ENCODE measurements at places on chromosomes 4 and X. TPM values are rescaled to one million over a fixed set of nuclear protein-coding genes. Genes with fewer than 3 reads are reported as not detected.

SAGE1 gene
- not detected for total RNA-seq

NEUROG2 gene
- not detected for total RNA-seq

DNA sequence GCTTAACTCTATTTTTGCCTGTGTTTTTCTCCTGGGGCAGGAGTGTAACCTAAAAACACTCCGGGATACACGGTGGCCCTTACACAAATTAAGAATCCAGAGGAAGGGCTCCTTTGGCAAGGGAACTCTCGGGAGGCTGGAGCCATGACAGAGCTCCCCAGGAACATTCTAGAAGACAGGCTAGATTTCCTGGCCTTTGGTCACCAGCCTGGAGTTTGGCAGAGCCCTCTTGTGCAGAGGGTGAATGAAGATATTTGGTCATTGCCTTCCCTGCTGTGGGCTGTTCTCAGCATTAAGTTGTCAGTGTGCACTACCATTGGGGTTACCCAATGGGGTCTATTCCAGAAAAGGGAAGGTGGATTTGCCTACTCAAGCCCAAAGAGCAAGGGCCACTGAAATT lies 53.8 kb upstream of the LNX1 start:
- DNase-seq, result no peak

DNA sequence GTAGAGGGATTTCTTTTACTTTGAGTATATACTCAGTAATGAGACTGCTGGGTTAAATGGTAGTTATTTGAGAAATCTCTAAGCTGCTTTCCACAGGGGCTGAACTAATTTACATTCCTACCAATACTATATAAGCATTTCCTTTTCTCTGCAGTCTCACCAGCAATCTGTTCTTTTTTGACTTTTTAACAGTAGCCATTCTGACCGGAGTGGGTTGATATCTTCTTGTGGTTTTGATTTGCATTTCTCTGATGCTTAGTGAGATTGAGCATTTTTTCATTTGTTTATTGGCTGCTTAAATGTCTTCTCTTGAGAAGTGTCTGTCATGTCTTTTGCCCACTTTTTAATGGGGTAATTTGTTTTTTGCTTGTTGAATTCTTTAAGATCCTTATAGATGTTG lies 43.3 kb downstream of the SPCS3 start:
- no peak for DNase-seq

DNA sequence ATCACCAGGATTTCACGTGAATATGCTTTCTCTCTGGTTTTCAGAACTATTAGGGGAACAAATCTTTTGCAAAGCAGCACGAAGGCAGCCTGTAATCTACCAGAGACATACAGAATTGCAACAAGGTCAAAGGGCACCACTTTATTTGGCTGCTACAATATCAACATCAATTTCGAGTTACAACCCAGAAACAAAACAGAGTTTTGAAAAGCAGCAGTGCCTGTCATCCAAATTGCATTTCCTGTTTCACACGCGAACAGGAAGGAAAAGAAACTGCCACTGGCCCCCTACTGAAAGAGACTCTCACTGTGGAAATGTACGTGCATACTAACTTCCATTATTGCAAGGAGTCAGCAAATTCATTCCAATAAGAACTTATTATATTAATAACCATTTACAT lies 17.1 kb upstream of the C1QTNF7 start:
- no peak for DNase-seq

DNA sequence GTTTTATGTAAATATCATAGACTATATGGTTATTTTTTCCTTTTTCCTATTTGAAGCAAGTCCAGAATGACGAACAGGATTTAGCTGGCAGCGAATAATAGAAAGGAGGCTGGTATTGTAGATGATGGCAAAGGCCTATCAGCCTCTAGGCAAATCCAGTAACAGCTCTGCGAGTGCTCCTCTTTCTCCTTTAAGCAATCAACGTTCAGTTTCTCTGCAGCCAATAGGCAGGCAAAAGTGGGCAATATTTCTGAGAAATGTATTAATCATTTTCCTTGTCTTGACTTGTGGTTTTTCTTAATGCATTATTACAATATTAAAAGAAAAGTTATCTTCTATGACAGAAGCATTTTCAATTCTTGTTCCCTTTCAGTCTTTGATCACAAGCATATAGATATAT lies 183.3 kb downstream of the SH3KBP1 start:
- DNase-seq, result no peak

GRCh38 chrX:107760304-107761077 lies 15.1 kb downstream of the TSC22D3 start:
- DNase-seq, result no peak

- no peak for DNase-seq
Measured at GRCh38 chrX:54615109-54615508, 85.1 kb downstream of the GNL3L start.

GRCh38 chr4:3477750-3478430 lies 14.8 kb downstream of the DOK7 start:
- no peak for DNase-seq

- no peak for DNase-seq
Measured at GRCh38 chr4:124151031-124151430, 561.5 kb downstream of the ANKRD50 start.

DNA sequence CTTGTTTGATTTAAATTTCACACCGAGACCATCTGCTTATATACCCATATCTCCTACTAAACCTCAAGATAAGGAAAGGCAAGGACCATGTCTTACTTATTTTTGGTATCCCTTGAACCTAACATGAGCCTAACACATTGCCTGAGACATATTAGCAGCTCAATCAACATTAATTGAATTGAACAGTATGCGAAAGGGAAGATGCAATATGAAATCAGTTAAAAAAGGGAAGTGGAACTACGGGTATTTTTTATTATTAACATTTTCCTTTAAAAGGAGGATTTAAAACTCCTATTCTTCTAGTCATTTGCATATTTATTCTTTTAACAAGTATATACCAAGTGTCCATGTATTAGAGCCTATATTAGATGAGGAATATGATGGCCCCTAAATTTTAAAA lies 197.0 kb downstream of the CAMK2D start:
- DNase-seq, result no peak

DNA sequence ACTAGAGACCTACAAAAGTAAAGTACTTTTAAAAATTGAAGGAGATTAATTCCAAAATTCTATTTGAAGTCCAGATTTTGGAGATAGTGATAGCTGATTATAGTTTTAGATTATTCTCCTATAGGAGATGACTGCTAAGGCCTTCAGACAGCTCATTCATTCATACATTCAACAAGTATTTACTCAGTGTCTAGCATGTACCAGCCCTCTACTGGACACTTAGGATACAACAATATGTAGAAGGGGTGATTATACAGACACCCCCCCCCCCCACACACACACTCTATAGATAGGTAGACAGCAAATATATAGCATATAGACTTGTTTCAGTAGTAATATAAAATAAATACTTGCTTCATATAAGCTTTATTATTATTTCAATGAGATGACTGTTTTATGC lies 60.4 kb upstream of the TAF9B start:
- DNase-seq, result no peak

DNA sequence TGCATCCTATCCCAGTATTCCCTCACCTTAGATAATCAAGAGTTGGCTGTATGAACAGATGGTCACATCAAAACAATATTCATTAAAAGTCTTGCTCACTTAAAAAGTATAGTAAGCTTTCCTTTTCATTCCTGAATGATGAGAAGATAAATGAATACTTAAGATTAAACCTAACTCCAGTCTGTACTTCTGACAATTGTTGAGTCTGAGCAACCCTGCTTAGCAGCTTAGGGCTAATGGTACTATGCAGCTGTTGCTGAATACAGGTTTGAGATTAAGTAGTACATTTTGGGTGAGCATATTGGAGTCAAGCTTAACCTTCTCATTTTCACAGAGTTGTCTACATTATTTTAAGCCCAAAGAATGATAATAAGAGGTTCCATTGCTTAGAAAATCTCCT lies 121.7 kb upstream of the ETNPPL start:
- no peak for DNase-seq

DNA sequence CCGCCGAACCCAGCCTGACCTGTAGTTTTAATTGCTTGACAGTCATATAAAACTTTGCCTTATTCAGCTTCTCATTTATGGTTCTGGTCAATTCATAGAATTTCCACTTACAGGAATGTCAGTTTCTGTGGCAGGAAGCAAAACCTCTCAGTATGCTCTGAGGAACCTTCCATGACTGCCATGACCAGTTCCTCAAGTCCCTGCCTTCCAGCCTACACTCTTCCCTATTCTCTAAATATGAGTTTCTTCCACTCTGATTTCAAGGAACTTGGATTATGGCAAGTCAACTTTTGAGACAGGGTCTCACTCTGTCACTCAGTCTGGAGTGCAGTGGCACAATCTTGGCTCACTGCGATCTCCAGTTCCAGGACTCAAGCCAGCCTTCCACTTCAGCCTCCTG lies 26.0 kb upstream of the NSUN7 start:
- DNase-seq, result no peak

GRCh38 chr4:17414392-17414791 lies 97.5 kb downstream of the QDPR start:
- DNase-seq, result no peak

DNA sequence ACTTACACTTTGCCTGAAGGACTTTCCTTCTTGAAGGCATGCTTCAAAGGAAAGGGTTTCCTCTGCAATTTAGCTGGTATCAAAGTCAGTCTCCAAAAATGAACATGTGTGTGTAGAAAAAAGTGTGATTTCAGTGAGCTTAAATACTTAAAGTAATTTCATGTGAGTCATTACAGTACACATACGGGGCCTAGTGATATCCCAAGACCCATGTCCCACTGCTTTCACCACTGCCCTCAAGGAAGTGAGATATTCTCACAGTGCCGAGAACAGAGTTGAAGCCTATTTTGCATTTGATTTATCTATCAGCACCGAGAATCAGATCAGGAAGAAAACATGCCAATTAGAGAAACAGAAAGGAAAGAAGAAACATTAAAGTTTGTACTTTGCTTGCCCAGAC lies 61.0 kb downstream of the CHST7 start:
- DNase-seq, result no peak

Data from H4 (cell line).